ENCODE measurements at places on chromosomes 1 and 21. TPM values are rescaled to one million over a fixed set of nuclear protein-coding genes. Genes with fewer than 3 reads are reported as not detected.

Gene SLC37A1
- 11.0 TPM for polyA plus RNA-seq

Gene KIF14
- polyA plus RNA-seq: 10.8 TPM

Gene CLIC4
- 84.0 TPM for polyA plus RNA-seq

Gene FYB2
- not detected for polyA plus RNA-seq

Gene FCGR2B
- polyA plus RNA-seq: not detected

Gene RAB3B
- 18.3 TPM for polyA plus RNA-seq

Gene DR1
- polyA plus RNA-seq: 20.9 TPM

Gene SGIP1
- polyA plus RNA-seq: 6.1 TPM

Gene TMEM183A
- polyA plus RNA-seq: 55.1 TPM

Gene MIXL1
- 0.66 TPM for polyA plus RNA-seq

Gene HAO2
- not detected for polyA plus RNA-seq

Gene PDC
- polyA plus RNA-seq: not detected

Gene TNFRSF4
- polyA plus RNA-seq: not detected

Gene TFF3
- 3.3 TPM for polyA plus RNA-seq

Gene RAP1GAP
- polyA plus RNA-seq: 5.0 TPM

Gene LCE1A
- polyA plus RNA-seq: not detected

Gene AMY2B
- polyA plus RNA-seq: 2.5 TPM

Gene PGLYRP4
- not detected for polyA plus RNA-seq

Gene TTC24
- not detected for polyA plus RNA-seq

Gene SPAG17
- 1.9 TPM for polyA plus RNA-seq

Gene EFNA1
- polyA plus RNA-seq: 5.1 TPM

Gene GJA9
- polyA plus RNA-seq: not detected

Measured in GM23338 (cell line).